ENCODE measurements at places on chromosomes 2 and 18. TPM values are rescaled to one million over a fixed set of nuclear protein-coding genes. Genes with fewer than 3 reads are reported as not detected.
A peak's percentile ranks its signal among the peaks of the same experiment; 100 is the strongest.

DNA sequence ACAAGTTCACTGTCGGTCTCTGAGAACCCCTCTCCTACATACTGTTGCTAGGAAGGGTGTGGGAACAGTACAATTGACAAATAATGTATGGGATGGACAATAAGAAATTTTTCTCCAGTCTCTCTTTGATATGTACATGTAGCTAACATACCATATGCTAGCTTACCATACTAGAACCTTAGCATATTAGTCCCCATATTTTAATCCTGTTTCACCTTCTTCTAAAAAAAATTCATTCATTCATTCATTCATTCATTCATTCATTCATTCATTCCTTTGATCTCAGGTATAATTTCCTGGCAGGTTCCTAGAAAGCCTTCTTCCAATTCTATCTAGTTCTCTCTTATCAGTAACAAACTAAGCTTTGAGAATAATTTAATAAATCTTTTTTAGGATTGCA lies 62.2 kb downstream of the TTC21B start:
- no peak overlapping the region for H3K27ac ChIP-seq
- H3K4me1 ChIP-seq, result peaks cover 7% of the 10 kb centered on the region
- no peaks in the 10 kb centered on the region for H3K27me3 ChIP-seq
- no peak overlapping the region for H3K4me3 ChIP-seq

Gene SCN7A
- not detected for total RNA-seq

Gene FAP
- not detected for total RNA-seq

DNA sequence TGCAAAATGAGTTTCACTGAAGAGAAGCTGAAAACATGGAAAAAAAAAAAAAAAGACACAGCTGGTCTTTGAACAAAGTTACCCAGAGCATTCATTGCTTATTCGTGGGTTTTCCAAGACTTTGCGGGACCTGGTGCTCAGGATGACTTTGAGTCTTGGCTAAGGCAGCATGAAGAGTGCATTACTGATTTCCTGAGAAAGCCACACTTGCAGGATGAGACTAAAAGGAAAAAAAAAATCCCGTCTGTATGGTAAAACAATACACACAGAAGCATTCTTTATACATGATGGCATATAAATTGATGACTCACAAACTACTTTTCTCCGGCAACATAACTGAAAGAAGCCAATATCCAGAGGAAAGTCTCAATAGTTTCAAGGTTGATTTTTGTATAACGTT lies 195.4 kb downstream of the SPP2 start:
- H3K27me3 ChIP-seq, result no peaks in the 10 kb centered on the region
- no peaks in the 10 kb centered on the region for H3K36me3 ChIP-seq
- no peak overlapping the region for H3K4me3 ChIP-seq
- H3K4me1 ChIP-seq, result peaks cover 13% of the 10 kb centered on the region

DNA sequence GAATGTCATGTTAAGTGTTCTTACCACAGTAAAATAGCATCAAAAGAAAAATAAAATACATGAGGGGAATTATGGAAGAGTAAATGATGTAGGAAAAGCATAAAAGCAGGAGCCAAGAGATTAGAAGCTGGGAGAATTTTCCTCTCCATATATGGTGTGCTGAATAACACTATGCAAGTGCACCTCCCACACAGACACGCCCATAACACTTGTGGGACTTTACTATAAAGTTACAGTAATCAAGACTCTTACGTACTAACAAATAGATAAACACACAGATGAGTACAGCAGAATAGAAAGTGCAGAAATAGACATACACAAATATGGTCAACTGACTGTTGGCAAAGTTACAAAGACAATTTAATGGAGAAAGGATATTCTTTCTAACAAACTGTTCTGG lies 16.0 kb upstream of the SPHKAP start:
- H3K4me3 ChIP-seq, result no peak overlapping the region
- H3K27ac ChIP-seq, result no peak overlapping the region
- H3K4me1 ChIP-seq, result no peaks in the 10 kb centered on the region
- H3K36me3 ChIP-seq, result no peaks in the 10 kb centered on the region

- no peaks in the 10 kb centered on the region for H3K4me1 ChIP-seq
- H3K4me3 ChIP-seq, result no peak overlapping the region
- no peak for DNase-seq
- no peaks in the 10 kb centered on the region for H3K36me3 ChIP-seq
- H3K27ac ChIP-seq, result no peak overlapping the region
Measured at GRCh38 chr2:71662665-71663394, 209.5 kb downstream of the DYSF start.

DNA sequence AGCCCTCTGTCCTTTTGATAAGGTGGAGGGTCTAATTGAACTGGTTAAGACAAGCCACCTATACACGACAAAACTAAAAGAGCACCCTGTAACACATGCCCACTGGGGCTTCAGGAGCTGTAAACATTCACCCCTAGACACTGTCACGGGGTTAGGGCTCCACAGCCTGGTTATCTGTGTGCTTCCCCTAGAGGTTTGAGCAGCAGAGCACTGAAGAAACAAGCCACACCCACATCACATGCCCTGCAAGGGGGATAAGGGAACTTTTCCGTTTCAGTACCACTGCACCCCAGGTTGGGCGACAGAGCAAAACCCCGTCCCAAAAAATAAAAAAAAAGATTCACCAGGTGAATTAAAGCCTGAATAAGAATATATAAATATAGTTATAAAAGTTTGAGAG lies 913.7 kb upstream of the ACVR2A start:
- H3K27me3 ChIP-seq, result peaks cover 14% of the 10 kb centered on the region
- H3K36me3 ChIP-seq, result no peaks in the 10 kb centered on the region
- no peak overlapping the region for H3K27ac ChIP-seq

GRCh38 chr2:170371231-170371998 lies 193.5 kb downstream of the MYO3B start:
- peaks cover 88% of the 10 kb centered on the region for H3K27me3 ChIP-seq
- peaks cover 11% of the 10 kb centered on the region for H3K4me1 ChIP-seq
- H3K27ac ChIP-seq, result no peak overlapping the region
- peak overlapping the region; percentile 59 for H3K4me3 ChIP-seq
- DNase-seq, result no peak
- peaks cover 10% of the 10 kb centered on the region for H3K36me3 ChIP-seq

GRCh38 chr2:173028671-173029070 lies 47.0 kb upstream of the MAP3K20 start:
- peaks cover 2% of the 10 kb centered on the region for H3K36me3 ChIP-seq
- no peak overlapping the region for H3K27ac ChIP-seq
- DNase-seq, result no peak
- peaks cover 62% of the 10 kb centered on the region for H3K27me3 ChIP-seq
- no peak overlapping the region for H3K4me3 ChIP-seq
- H3K4me1 ChIP-seq, result peaks cover 6% of the 10 kb centered on the region

- H3K27me3 ChIP-seq, result no peaks in the 10 kb centered on the region
- peaks cover 14% of the 10 kb centered on the region for H3K4me1 ChIP-seq
- no peak overlapping the region for H3K4me3 ChIP-seq
- peak overlapping the region; percentile 73 for H3K27ac ChIP-seq
Measured at GRCh38 chr18:48896875-48897511, 53.8 kb downstream of the SMAD7 start.

- peaks cover 36% of the 10 kb centered on the region for H3K4me1 ChIP-seq
- peaks cover 9% of the 10 kb centered on the region for H3K36me3 ChIP-seq
- no peak overlapping the region for H3K27ac ChIP-seq
- no peak for DNase-seq
- H3K4me3 ChIP-seq, result peak overlapping the region; percentile 83
Measured at GRCh38 chr2:72145289-72145657, 2.4 kb downstream of the CYP26B1 start.

- H3K27me3 ChIP-seq, result no peaks in the 10 kb centered on the region
- H3K27ac ChIP-seq, result no peak overlapping the region
- no peak overlapping the region for H3K4me3 ChIP-seq
- peaks cover 10% of the 10 kb centered on the region for H3K4me1 ChIP-seq
- no peaks in the 10 kb centered on the region for H3K36me3 ChIP-seq
- no peak for DNase-seq
Measured at GRCh38 chr2:45769056-45769455, 117.6 kb downstream of the PRKCE start.

Gene FOXD4L1
- total RNA-seq, result not detected

Gene PCARE
- total RNA-seq, result not detected

Gene MYCN
- total RNA-seq, result not detected

DNA sequence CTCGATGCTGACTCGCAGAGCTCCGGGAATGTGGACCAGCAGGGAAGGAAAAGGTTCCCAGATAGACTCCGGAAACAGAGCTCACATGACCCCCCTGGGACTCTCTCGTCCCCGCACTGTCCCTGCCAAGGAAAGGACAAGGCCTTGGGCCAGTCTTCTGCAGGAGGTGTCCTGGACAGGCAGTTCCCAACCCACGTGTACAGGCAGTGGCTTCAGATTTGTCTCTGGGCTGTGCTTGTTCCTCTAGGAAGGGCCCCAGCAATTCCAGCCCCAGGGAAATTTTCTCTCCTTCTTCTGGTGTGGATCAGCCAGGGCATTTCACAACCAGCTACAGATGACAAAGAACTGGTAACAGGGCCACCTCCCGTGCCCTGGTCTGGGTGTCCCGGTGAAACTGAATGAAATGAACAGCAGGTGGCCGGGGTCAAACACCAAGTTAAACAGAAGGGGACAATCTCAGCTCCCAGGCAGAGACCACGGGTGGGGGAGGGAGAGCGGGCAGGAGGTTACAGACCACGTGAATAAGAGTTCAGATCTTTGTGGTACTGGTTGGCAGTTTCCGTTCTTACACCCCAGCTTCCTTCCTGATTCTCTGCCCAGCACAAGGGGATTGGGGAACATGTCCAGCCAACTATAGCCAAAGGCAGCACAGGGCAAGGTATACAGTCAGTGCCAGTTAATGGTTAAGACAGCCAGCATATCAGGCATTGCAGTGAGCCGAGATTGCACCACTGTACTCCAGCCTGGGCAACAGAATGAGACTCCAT lies 52.2 kb upstream of the CAB39 start:
- DNase-seq, result no peak
- H3K27ac ChIP-seq, result peak overlapping the region; percentile 96
- peaks cover 78% of the 10 kb centered on the region for H3K4me1 ChIP-seq
- peak overlapping the region; percentile 91 for H3K4me3 ChIP-seq

Gene GNLY
- total RNA-seq, result 14.8 TPM

GRCh38 chr2:220717283-220717682 lies 854.8 kb downstream of the EPHA4 start:
- no peak for DNase-seq
- no peaks in the 10 kb centered on the region for H3K4me1 ChIP-seq
- H3K27ac ChIP-seq, result no peak overlapping the region
- H3K27me3 ChIP-seq, result peaks cover 10% of the 10 kb centered on the region
- no peaks in the 10 kb centered on the region for H3K36me3 ChIP-seq
- H3K4me3 ChIP-seq, result no peak overlapping the region

- peaks cover 3% of the 10 kb centered on the region for H3K36me3 ChIP-seq
- H3K4me3 ChIP-seq, result no peak overlapping the region
- DNase-seq, result peak; percentile 37
- peaks cover 8% of the 10 kb centered on the region for H3K4me1 ChIP-seq
- H3K27ac ChIP-seq, result no peak overlapping the region
Measured at GRCh38 chr2:219475697-219476651, 22.7 kb upstream of the GMPPA start.

DNA sequence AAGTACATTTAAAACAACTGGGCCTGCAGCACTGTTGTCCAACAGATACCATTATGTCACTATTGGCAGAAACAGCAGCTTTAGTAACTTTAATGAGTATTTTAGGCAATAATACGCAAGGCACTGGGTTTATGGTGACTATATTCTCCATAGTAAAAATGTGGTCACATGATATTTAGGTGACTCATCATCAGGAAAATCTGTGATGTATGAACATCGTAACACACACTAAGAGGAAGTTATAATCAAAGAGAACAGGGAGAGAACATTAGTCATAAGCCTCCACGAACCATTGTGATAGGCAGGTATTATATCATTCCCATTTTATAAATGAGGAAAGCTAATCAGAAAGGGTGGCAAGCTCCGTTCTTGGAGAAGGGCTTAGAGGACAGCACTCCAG lies 36.9 kb downstream of the RAPH1 start:
- H3K27ac ChIP-seq, result no peak overlapping the region
- no peaks in the 10 kb centered on the region for H3K27me3 ChIP-seq
- H3K36me3 ChIP-seq, result no peaks in the 10 kb centered on the region
- H3K4me3 ChIP-seq, result no peak overlapping the region
- DNase-seq, result no peak
- peaks cover 10% of the 10 kb centered on the region for H3K4me1 ChIP-seq

Gene PPP1R1C
- not detected for total RNA-seq

DNA sequence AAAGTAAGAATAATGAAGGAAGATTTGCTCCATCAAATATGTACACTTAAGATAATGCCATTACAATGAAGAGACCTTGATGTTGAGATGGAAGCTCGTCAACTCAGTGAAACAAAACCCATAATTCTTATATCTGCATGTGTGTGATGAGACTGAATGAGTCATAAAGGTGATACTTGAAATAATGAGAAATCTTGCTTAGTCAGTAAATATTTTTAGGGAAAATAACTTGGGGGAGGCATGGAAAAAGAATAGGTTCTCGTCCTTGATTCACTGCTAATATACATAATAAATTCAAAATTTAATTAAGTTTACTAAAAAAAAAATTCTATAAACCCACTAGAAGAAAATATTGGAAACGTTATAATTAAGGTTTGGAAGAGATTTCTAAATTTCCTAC lies 75.2 kb downstream of the TRIB2 start:
- no peaks in the 10 kb centered on the region for H3K27me3 ChIP-seq
- H3K4me3 ChIP-seq, result no peak overlapping the region
- DNase-seq, result no peak
- no peak overlapping the region for H3K27ac ChIP-seq
- H3K36me3 ChIP-seq, result no peaks in the 10 kb centered on the region

- H3K4me3 ChIP-seq, result no peak overlapping the region
- no peaks in the 10 kb centered on the region for H3K36me3 ChIP-seq
- H3K4me1 ChIP-seq, result no peaks in the 10 kb centered on the region
Measured at GRCh38 chr2:114128725-114129124, 238.8 kb downstream of the ACTR3 start.

Gene RBKS
- total RNA-seq, result 7.0 TPM

DNA sequence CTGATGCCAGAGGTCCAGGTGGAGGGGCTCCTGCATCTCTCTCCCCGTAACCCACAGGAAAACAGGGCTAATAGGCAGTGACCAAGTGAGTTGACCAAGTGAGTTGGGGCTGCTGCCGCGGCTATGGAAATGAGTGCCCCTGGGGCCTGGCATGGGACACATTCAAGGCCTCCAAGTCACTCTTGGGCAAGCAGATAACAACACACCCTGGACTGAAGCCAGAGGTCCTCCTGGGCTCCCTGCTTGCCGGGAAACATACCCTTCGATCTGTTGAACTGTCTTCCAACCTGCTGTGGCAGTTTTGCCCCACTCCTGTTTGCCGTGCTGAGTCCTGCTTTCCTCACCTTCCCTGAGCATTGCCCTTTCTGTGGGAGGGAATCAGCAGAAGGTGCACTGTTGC lies 89.2 kb downstream of the LIPG start:
- peaks cover 2% of the 10 kb centered on the region for H3K36me3 ChIP-seq
- no peak overlapping the region for H3K4me3 ChIP-seq
- DNase-seq, result no peak
- peaks cover 7% of the 10 kb centered on the region for H3K4me1 ChIP-seq

Gene HDLBP
- total RNA-seq, result 175 TPM

DNA sequence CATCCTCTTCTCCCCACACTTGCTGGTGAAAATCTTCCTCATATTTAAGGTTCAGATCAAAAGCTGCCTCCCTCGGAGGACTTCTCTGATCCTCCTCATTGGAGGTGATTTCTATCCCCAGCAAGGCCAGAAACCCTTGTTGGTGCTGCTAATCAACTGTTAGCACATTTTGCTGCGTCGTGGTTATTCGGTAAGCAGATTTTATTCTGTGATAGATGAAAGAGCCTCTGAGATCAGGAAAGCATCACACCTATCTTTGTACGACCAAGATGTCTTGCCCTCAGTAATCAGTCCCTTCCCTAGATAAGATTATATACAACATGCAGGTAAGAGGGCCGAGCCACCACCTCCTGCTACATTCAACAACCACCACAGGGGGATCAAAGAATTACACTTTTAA lies 40.1 kb downstream of the DDX18 start:
- H3K4me3 ChIP-seq, result no peak overlapping the region
- DNase-seq, result no peak
- peaks cover 76% of the 10 kb centered on the region for H3K27me3 ChIP-seq
- no peak overlapping the region for H3K27ac ChIP-seq
- H3K4me1 ChIP-seq, result no peaks in the 10 kb centered on the region

Gene ZBTB7C
- total RNA-seq, result not detected

Measured in T-helper 17 cell (primary cell).